ENCODE measurements at places on chromosomes 5 and 9.

DNA sequence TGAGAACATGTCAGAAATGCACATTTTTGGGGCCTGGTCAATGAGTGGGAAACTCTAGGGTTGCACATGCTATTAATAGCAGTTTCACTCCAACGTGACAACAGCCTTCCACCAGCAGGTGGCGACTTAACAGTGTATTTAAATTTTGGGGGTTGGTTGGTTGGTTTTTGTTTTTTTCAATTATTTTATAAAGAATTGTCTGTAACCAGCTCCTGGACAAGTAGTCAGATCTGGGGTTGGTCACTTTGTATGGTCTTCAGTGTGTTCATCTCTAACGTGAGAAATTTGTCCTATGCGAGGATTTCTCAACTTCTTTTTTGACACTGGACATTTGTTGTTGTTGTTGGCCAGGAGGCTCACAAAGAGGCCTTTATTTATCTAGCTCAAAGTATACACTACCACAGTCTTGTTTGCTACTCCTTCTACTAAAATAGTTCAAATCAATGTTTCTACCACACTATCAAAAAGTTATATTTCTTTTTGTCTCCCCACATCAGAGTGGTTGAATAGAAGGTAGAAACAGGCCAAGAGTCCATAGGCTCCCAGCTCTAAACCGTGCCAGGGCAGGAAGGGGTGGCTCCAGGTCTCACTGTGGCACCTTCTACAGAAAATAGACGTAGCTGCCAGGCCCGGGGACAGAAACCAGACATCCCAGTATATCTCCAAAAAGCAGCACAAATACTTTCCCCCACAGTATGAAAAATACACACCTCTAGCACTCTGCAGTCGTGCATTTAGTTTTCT, 110.4 kb downstream of the TRPM6 start:
- DNase-seq = peak; percentile 70

- peak; percentile 53 for DNase-seq
These were observed 16.7 kb upstream of the SLC25A51 start for GRCh38 chr9:37920471-37921167.

GRCh38 chr5:13640270-13640669, 304.2 kb downstream of the DNAH5 start:
- DNase-seq = no peak

DNA sequence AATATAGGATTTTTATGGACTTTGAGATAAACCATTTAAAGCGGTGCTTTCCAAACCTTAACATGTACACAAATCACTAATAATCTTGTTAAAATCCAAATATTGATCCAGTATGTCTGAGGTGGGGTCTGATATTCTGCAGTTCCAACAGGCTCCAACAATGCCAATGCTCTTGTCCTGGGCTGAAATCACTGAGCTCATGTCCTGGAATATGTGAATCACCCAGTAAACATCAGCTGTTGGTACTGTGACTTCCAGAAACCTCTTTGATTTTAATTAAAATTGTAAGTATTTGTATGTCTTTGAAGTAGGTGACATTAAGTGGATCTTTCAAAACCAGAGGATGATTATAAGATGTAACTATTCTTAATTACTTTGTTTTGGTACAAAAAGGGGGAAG, 52.8 kb upstream of the CAST start:
- DNase-seq = no peak

DNA sequence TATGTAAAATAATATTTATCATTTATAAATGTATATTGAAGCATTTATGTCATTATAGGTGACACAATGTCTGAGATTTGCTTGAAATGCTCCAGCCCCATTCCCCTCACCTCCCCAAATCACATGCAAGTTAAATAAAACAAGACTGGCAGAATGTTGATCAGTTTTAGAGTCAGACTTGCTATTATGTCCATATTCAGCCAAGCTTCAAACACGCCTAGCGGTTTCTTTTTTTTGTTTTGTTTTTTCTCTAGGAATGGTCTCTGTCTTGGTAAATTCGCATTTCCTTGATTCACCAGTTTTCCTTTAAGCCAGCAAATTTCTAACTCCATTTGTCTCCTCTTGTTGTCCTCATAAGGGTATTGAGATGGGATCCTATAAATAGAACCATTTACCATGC, 153.0 kb upstream of the HMHB1 start:
- no peak for DNase-seq

- no peak for DNase-seq
These were observed 169.9 kb downstream of the FANCC start for GRCh38 chr9:95147452-95148207.

DNA sequence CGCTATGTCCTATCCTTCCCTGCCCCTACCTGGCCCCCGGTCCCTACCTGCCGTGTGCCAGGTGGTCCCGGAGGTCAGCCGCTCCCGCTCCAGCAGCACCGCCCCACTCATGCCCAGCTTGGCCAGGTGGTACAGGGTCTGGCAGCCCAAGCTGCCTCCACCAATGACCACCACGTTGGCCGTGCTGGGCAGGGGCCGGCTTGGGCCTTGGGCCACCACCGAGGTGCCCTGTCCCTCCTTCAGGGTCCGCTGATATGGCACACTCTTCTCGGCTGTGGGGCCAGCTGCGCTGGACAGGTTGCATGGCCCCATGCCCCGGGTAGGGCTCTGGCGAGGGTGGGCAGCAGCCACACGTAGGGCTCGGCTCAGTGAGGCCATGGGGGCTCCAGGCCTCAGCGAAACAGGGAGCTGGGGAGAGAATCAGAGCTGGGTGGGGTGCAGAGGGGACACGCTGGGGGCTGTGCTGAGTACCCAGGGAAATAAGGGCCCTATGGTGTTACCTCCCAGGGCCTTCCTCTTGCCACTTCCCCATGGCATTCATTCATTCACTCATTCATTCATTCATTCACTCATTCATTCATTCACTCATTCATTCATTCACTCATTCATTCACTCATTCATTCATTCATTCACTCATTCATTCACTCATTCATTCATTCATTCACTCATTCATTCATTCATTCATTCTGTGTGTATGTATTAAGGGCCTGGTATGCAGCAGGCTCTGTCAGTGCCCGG, 4.2 kb downstream of the SARDH start:
- DNase-seq = no peak

GRCh38 chr9:97697837-97698236, 697 bp upstream of the XPA start:
- DNase-seq = no peak

- DNase-seq = no peak
These were observed 32.0 kb downstream of the ANGPTL2 start for GRCh38 chr9:127090341-127090985.

DNA sequence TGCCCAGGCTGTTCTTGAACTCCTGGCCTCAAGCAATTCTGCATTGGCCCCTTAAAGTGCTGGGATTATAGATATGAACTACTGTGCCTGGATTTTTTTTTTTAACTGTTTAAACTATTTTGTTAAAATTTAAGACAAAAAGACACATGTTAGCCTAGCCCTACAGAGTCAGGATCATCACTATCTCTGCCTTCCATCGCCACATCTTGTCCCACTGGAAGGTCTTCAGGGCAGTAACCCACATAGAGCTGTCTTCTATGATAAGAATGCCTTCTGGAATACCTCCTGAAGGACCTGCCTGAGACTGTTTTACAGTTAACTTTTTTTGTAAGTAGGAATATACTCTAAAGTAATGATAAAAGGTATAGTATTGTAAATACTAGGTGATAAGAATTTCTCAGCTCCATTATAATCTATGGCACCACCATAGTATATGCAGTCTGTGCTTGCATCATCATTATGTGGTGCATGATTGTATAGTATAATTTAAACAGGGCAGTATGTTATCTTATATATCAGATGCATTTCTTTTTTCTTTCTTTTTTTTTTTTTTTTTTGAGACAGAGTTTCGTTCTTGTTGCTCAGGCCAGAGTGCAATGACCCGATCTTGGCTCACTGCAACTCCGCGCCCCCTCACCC, 52.7 kb downstream of the DENND4C start:
- DNase-seq = no peak

All from upper lobe of right lung (tissue), 1 donor.